ENCODE measurements at places on chromosomes 7 and 10.

GRCh38 chr7:129366-130221, 62.8 kb upstream of the FAM20C start:
- no peak for DNase-seq

- DNase-seq: no peak
These were observed 2.9 kb downstream of the LRGUK start for GRCh38 chr7:134129856-134130523.

DNA sequence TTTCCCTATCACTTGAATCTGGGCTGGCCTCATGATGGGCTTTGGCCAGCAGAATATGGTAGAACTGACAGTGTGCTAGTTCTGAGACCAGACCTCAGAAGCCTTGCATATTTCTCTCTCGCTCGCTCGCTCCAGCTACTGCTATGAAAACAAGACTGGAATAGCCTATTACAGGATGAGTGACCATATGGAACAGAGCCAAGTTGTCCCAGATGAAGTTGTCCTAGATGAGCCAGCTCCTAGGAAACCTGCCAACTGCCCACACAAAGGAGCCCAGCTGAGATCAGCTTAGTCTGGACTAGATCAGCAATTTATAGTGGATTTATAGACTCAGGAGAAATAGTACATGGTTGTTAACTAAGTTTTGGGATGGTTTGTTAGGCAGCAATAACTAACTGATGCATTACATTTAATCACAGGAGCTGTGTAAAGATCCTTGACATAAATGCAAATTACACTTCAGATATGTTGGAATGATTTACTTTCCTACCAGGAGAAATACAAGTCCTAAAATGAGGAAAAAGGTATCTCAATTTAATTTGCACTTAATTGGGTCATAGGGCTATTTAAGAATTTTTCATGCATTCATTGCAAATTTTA, 6.8 kb upstream of the HECW1 start:
- no peak for DNase-seq

DNA sequence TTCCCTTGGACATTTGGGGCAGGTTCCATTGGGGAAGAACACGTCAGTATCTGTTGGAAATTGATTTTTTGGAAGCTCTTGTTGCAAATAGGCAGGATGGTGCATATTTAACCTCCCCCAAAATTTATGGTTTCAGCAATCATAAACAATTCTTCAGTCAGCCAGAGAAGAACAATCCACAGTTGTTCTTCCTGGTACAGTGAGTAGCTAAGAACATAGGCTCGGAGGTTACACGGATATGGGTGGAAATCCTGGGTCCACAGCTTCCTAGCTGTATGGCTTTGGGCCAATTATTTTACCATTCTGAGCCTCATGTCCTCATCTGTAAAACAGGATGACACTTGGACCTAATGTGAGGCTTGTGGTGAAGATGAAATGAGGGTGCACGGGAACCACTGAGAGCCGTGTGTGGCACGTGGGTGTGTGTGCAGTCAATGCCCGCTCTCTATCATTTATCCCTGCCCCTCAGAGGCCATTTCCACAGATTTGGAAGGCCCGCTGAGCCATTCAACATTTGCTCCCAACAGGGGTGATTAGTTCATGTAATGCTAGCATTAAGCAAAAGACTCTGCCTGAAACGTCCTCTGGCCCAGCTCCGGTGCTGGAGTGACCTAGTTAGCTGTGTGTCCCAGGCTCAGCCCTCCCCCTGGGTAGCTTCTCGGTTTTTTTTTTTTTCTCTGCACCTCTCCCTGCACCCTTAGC, 9.7 kb downstream of the CAMK1D start:
- no peak for DNase-seq

DNA sequence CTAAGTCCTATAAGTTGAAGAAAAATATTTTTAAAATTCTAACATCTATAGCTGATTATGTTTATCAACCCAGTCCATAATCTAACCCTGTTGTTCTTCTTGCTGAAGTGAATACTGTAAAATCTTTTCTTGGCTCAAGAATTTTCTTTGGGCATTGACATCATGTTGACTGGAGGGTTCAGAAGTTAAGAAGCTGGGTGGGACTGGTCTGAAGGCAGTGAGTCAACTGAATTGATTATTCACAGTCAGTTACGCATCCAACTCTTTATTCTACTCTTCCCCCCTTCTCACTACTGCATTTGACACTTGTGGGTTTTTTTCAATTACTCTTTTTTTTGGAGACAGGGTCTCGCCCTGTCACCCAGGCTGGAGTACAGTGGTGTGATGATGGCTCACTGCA, 31.0 kb downstream of the DENND2A start:
- DNase-seq: no peak

DNA sequence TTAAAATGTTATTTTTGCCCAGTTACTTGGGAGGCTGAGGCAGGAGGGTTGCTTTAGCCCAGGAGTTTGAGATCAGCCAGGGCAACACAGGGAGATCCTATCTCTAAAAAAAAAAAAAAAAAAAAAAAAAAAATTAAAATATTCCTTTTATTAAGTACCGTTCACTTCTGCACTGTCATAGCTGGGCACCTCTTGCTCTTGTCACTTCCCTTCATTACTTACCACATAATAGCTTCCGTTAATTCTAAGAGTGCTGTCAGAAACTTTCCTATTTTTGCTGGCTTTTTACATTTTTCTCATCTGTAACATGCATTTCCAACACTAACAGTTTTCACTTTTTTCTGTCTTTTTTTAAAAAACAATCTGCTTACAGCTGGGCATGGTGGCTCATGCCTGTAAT, 132.9 kb downstream of the PIP4K2A start:
- DNase-seq: no peak

DNA sequence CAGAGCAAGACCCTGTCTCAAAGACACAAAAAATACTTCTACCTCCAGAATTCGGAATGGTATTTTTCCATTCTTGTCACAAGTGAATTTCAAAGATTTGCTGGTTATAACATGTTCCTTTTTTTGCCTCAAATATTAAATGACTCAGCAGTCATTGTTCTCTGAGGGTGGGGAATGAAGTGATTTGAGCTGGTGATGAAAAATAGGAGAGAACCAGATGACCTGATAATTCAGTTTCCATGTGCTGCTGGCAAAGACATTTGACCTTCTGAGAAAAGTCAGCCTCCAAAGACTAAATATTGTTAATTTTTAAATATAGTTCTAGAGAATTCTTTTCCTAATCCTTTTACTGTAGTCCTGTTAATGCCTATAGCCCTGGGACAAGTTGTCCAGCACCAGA, 78.9 kb downstream of the CACNB2 start:
- no peak for DNase-seq

DNA sequence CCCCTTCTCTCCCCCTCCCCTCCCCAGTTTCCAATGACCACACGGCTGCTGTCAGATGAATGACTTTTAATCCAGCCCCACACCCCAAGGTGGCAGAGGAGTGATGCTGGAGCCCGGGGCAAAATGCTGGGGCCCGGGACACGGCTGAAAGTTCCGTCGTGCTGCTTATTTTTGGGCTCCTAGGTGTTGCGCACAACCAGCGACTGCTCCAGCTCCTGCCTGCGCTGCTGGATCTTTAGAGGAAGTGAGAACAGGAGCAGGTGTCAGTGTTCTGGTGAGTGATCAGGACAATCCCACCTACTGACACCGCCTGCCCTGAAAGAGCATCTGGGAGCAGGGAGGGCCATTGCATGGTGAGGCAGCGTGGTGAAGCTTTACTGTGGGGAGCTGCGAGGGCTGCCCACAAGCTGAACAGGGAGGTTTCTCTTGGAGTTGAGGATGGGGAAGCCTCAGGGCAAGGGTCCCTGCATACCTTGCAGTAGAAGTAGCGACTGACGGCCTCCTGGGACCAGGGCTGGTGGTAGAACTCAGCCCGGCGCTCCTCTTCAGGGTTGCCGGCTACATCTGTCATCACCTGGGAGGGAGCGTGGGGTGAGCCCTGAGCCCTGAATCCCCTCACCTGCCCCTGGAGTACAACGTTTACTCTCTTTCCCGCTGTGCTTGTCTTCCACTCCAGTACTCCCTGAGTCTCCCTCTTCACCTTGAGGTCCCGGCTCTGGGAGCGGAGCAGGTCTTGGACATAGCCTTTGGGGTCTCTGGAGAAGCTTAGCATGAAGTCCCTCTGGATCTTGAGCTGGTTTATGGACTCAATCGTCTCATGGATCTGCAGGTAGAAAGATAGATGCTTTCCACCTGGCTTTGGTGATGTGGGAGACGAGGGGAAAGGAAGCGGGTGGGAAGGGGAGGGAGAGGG, 6.9 kb downstream of the CHPF2 start:
- DNase-seq: no peak

- DNase-seq: no peak
These were observed 733.1 kb downstream of the PARD3 start for GRCh38 chr10:34081948-34082347.

DNA sequence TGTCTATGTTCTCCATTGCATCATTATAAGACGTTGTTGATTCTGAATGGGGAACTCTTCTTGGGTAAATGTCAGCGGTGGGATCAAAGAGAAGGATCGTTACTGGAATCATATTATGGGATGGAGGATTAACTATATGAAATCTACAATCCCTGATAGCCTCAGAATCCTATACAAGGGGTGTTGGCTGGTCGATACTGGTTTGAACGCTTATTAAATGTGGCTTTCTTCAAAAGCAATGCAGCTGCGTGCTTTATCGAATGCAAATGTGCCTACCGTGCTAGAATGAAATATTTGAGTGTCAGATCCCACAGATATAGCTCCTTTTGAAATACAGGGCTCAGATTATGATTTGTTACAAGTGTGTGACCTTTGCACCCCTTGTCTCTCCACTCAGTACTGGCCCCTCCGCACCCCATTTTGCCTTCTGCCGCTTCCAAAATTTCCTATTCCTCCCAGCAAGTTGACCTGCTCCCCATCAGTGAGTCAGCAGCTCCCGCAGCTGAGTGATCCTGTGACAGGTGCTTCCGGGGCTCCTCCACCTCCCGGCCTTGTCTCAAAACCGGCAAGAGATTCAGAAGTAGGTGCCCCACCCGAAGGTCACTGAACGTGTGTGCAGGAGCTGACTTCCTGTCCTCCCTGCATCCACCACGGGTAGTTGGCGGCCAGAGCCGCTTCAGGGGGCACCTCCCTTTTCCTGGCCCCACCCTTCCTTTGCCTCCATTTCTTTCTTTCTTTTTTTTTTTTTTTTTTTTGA, 76.6 kb downstream of the PTPRE start:
- no peak for DNase-seq

DNA sequence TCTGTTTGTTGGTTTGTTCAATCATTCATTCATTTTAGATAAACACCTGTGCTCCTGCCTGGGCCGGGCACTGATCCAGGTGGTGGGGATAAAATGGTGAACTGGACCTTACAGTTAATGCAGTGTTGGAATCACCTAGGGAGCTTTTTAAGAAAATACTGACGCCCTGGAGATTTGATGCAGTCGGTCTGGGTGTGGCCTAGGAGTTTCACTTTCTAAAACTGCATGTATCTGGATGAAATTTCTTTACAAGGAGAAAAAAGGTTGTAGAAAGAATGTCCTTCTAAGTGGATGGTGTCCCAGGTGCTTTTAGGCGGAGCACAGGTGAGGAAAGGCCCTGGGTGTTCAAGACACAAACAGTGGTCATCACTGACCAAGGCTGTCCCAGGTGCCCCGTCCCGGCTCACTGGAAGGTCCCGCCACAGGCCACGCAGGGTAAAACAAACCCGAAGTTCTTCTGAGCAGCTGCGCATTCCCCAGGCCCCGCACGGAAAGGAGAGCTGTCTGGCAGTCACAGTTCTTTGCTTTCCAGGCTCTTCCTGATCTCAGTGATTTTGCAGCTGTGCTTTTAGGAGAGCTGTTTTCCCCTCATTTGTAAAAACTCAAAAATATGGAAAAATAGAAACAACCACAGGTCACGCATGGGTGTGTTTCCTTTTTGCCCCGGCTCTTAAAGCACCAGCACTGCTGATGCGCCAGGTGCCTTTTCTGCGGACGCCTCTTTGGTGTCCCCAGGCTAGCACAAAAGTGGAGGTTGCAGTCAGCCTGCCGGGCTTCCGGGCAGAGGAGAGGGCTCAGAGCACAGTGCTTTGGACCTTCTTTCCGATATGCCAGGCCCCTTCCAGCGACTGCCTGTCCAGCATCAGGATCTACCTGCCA, 161.9 kb downstream of the GRK5 start:
- no peak for DNase-seq

DNA sequence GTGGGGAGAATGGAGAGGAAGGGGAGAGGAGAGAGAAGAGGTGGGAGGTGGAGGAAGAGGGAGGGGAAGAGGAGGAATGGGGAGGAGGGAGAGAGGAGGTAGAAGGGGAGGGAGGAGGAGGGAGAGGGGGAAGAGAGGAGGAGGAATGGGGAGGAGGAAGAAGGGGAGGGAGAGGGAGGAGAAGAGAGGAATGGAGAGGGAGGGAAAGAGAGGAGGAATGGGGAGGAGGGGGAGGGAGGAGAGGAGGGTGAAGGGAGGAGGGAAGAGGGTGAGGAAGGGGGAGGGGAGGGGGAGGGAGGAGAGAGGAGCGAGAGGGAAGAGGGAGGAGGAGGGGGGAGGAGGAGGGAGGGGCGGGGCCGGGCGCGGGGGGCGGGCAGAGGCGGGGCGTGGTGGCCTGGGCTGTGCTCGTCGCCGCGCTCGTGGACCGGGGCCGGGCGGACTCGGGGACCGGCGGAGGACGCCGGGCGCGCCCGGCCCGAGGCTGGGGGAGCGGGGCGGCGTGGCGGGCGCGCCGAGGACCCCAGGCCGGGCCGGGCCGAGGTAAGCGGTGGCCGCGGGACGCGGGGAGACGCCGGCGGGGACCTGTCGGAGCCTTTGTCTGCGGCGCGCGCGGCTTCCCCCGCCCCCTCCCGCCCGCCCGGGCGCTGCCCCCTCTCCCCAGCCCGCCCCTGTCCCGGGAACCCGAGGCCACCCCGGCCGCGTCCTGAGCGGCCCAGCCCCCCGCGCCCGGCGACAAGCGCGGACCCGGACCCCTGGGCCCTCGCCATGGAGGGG, at the start of gene SLC29A4:
Gene SLC29A4 (plus strand): TSS at position 401 of the 774 bp plus-strand sequence. CDS start 4,874 bp downstream, outside the sequence.
- no peak for DNase-seq

DNA sequence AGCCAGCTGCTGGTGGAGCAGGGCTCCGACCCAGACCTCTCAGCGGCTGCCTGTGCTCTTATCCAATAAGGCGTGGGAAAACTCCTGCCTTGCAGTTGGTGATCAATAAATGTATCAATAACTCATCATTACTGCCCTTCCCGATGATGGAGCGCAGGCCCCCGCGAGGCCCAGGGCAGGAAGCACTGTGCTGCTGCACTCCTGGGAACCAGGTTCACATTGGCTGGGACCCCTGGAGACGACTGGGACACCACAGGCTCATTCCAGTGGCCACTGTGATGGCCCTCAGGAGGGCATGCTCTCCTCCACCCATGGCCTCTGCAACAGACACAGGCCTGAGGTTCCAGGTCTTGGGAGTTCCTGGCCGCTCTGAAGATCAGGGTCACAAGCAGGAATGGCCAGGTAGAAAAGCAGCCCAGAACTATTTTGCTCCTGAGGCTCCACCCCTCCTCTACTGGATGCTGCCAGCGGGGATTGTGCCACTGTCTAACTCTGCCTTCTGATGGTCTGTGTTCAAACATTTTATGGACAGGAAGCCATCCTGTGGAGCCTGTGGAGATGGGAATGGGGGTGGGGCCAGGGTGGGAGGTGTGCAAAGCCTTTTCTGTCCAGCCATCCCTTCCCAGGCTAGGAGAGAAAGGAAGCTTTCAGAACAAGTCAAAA, 287.4 kb upstream of the ZMIZ1 start:
- DNase-seq: no peak

- no peak for DNase-seq
These were observed 552.7 kb downstream of the DNAJB6 start for GRCh38 chr7:157889480-157889879.

GRCh38 chr7:128161466-128162125, 79.5 kb upstream of the LEP start:
- DNase-seq: no peak

Measured in suprapubic skin (tissue), 4 donors.